ENCODE measurements at places on chromosomes 7 and 10.

- DNase-seq, result no peak
Measured at GRCh38 chr10:80154978-80155695, 22.6 kb downstream of the PLAC9 start.

DNA sequence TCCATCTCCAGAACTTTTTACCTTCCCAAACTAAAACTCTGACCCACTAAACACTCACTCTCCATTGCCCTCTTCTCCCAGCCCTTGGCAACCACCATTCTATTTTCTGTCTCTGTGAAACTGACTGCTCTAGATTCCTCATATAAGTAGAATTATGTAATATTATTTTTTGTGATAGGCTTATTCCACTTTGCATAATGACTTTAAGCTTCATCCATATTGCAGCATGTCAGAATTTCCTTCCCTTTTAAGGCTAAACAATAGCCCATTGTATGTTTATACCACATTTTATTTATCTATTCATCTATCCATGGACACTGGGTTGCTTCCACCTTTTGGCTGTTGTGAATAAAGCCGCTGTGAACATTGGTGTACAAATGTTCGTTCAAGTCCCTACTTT, 308.8 kb downstream of the RNLS start:
- no peak for DNase-seq

DNA sequence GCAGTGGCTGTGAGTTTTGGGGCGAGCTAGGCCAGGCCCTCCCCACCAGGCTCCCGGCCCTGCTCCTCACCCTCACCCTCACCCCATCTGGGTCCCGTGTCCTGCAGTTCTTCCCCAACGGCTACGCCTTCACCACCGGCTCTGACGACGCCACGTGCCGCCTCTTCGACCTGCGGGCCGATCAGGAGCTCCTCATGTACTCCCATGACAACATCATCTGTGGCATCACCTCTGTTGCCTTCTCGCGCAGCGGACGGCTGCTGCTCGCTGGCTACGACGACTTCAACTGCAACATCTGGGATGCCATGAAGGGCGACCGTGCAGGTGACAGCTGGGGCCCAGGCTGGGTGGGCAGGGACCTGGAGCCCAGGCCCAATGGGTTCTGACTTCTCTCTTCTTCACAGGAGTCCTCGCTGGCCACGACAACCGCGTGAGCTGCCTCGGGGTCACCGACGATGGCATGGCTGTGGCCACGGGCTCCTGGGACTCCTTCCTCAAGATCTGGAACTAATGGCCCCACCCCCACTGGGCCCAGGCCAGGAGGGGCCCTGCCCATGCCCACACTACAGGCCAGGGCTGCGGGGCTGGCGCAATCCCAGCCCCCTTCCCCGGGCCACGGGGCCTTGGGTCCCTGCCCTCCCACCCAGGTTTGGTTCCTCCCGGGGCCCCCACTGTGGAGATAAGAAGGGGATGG, 4.9 kb downstream of the GNB2 start:
- no peak for DNase-seq

- DNase-seq, result no peak
Measured at GRCh38 chr10:23371073-23371472, 26.5 kb upstream of the C10orf67 start.

DNA sequence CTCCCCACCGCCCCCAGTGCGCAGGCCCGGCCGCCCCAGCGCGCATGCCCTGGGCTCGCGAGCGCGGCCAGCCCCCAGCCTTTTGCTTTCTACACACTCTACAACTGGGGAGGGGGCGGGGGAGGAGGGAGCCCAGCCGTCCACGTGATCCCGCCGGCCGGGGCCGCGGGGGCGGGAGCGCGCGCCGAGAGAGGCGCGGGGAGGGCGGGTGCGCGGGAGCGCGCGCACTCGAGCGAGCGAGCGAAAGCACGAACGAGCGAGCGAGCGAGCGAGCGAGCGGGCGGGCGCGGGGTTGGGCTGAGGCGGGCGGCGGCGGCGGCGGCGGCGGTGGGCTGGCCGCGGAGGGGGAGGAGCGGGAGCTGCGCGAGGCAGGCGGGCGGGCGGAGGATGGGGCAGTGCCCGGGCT, at the start of gene AUTS2:
AUTS2 (plus strand) TSS at position 395 of the 406 bp plus-strand sequence. CDS start 1,179 bp downstream, outside the sequence.
- peak; percentile 17 for DNase-seq

GRCh38 chr10:58593008-58593407, 80.3 kb downstream of the BICC1 start:
- DNase-seq, result peak; percentile 54

GRCh38 chr7:94908323-94909178, 1.2 kb downstream of the PPP1R9A start:
- DNase-seq, result peak; percentile 24

DNA sequence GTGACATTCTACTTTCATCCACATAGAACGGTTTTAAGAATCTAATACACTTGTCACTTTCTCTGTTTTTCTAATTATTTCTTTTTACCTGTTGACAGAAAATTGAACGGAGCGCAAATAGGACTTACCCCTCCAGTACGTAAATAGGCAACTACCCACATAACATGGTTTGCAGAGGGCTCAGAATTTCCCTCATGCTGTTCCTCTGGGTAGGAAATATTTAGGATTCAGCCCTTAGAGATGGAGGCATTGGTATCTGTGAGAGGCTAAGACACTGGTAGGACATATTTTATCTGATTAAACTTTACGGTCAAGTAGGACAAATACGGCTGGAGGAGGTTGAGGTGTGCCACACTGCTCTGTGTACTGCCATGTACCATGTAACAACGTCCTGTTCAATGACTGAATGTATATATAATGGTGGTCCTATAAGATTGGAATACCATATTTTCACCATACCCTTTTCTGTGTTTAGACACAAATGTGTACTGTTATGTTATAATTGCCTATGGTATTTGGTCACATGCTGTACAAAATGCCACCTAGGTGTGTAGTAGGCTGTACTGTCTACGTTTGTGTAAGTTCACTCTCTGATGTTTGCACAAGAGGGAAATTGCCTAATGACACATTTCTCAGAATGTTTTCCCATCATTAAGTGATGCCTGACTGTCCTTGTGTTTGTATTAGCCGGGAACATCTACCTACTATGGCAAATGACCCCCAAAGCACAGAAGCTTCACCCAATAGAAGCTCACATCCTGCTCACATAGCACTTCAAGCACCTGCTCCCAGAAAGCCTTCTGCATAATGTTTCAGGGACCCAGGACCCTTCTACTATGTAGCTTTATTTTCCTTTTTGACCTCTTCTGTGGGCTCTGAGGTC, 429.4 kb upstream of the AKR1E2 start:
- no peak for DNase-seq

- no peak for DNase-seq
Measured at GRCh38 chr10:4351723-4352413, 474.1 kb upstream of the AKR1E2 start.

- DNase-seq, result no peak
Measured at GRCh38 chr10:63392224-63392623, 73.6 kb downstream of the JMJD1C start.

GRCh38 chr10:122674781-122675180, 24.9 kb downstream of the C10orf120 start:
- DNase-seq, result no peak

DNA sequence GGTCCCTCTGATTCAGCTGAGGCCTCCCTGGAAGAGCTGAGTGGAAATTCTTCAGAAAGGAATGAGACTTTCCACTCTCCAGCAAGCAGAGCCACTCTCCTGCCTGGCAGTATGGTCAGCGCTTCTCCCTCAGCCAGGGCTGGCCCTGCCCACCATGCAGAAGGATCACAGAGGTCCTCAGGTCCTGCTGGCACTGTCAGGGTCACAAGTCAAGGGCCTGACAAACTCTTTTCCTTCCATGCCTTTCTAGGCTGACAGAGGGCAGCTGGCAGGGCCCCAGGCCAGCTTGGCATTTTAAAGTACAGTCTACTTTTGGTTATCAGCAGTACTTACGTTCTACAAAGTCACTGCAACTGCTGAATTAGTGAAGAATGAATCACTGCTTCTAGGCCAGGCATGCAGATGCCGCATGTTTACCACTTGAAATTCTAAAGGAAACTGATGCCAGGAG, 119.3 kb upstream of the FRMD4A start:
- no peak for DNase-seq

DNA sequence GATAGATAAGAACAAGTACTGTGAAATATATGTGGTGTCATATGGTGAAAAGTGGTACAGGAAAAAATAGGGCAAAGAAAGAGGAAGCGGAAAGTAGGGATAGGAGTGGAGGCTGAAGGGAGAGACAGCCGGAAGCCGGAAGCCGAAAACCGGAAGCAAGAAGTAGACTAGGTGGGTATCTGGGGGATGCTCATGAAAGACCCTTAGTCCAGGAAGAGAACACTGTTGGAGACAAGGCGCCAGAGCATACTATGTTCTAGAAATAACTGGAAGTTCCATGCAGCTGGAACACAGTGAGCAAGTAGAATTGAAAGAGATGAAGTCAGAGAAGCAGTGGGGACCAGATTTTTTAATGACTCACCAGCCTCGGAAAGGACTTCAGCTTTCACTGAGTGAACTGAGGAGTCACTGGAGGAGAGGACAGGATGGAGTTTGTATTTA, 22.5 kb downstream of the ST8SIA6 start:
- DNase-seq, result no peak

DNA sequence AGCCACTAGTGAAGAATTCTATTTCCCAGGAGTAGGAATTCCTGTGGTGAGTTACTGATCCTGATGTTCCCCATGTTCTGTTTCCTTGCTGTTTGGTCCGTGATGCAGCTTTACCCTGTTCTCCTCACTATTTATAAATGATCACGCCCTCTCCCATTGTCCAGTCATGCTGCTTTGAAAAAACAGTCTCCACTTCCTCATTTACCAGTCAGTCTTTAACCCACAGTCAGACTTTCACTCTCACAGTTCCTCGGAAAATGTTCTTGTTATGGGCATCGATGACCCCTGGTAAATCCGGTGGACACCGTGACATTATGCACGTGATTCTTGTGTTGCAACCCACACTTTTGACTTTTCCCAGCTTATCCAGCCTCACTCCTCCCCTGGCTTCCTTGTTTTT, 14.4 kb downstream of the SCIN start:
- DNase-seq, result no peak

DNA sequence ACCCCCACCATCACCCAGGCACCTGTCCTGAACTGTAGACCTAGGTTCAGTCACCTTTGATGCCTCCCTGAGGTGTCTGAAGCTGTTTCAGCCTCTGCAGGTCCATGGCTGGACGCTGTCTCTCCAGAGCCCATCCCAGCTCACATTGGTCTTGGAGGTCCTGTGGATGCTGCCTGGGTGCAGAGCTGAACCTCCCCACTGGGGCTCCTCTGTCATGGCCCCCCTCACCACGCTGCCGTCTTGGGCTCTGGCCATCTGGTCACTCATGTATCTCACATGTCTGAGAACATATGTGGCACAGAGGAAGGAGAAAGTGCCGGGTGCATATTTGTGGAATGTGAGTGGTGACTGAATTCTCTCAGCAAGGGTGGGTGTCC, 108.9 kb downstream of the NKX6-2 start:
- DNase-seq, result no peak

GRCh38 chr7:20244334-20245120, 27.3 kb upstream of the MACC1 start:
- DNase-seq, result no peak

DNA sequence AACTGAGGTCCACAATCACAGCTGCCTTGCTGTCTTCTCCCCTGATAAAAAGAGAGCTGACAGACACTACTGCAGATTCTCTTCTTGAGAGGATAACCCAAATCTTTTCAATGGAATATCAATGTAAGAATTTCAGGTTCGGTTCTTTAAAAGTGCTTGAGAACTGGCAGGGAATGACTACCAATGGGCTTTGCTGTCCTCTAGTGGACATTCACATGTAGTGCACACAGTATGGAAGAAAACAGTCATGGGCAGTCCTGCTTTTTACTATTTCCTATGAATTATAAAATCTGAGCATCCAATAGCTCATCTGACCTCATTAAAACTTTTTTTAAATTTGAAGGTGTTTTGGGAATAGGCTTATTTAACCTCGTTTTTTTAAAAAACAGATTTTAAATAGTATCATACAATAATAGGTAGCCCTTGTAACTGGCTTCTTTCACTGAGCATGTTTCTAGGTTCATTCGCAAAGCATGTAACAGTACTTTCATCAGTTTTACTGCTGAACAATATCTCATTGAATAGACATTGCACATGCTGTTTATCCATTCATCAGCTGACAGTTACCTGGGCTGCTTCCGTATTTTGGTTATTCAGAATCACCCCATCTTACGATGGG, 18.3 kb downstream of the FZD9 start:
- peak; percentile 14 for DNase-seq

GRCh38 chr7:19920166-19920565, 146.7 kb upstream of the TMEM196 start:
- no peak for DNase-seq

DNA sequence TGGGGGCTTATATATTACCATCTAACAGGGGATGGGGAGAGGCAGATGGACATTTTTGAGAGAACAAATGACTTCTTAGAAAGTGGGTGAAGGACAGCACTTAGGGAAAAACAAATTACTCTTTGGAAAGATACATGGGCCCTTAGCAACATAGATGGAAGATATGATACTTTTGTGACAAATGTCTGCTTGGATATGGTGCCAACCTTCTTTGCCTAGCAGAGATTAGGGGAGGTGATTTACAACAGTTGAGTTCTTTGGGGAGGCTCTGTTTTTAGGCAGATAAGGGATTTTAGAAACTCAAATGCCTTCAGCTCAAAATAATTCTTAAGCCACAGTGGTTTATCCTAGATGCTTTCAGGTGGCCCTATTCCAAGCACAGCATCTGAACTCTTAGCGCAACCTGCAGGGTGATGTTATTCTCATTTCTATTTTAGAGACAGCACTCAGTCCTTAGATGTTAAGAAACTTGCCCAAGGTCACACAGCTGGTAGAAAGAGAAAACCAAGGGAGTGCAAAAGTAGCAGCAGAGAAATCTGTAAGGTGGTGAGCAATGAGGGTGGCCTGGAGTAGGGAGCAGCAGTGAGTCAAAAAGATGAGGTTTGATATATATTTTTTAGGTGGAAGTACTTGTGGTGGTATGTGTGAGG, 75.1 kb upstream of the KMT2E start:
- DNase-seq, result no peak

- DNase-seq, result no peak
Measured at GRCh38 chr10:6567203-6567703, 12.8 kb downstream of the PRKCQ start.

DNA sequence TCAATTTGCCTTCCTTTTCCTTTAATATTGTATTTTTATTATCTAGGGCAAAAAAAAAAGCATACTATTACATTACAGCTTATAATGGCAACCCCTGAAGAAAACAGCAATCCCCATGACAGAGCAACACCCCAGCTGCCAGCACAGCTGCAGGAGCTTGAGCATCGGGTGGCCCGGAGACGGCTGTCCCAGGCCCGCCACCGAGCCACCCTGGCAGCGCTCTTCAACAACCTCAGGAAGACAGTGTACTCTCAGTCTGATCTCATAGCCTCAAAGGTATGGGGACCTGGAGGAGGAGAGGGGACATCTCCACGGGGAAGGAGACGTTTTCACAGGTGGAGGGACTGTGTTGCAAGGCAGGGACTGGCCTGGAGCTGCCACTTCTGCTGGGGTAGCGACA, 6.8 kb downstream of the STRA8 start:
- DNase-seq, result no peak

GRCh38 chr10:77892021-77892739, 34.4 kb downstream of the DLG5 start:
- DNase-seq, result no peak

- no peak for DNase-seq
Measured at GRCh38 chr7:139108266-139109187, 993 bp downstream of the ZC3HAV1 start.

GRCh38 chr10:85667638-85668233, 698.9 kb downstream of the GRID1 start:
- DNase-seq, result no peak

GRCh38 chr10:24439935-24440334, 231.0 kb downstream of the KIAA1217 start:
- no peak for DNase-seq

- DNase-seq, result no peak
Measured at GRCh38 chr10:21479570-21480315, 45.7 kb downstream of the SKIDA1 start.

GRCh38 chr7:26792006-26792405, 72.4 kb downstream of the SKAP2 start:
- no peak for DNase-seq

Measured in CMK (cell line).